ENCODE measurements at places on chromosomes 16 and 17.

DNA sequence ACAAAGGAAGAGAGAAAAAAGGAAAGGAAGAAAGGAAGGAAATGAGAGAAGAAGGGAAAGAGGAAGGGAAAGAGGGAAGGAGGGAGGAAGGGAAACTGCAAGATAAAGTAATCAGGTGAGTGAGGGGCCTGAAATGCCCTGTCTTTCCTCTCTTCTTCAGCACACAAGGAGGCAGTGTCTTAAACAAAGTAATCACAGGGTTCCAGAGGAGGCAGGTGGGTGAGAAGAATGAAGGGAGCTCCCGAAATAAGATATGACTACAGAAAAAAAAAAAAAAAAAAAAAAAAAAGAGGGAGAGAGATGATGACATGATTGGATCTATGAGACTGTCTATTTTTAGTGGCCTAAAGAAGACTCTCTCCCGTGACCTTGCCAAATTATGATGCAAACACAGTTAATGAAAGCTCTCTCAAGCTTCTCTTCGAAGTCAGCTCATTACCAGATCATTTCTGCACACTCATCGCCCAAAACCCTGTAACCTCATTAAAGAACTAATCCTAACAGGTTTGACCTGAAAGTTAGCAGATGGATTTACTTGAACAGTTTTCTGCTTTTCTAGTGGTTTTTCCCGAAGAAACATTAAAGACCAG, 53.6 kb downstream of the CDH11 start:
- no peak for DNase-seq

DNA sequence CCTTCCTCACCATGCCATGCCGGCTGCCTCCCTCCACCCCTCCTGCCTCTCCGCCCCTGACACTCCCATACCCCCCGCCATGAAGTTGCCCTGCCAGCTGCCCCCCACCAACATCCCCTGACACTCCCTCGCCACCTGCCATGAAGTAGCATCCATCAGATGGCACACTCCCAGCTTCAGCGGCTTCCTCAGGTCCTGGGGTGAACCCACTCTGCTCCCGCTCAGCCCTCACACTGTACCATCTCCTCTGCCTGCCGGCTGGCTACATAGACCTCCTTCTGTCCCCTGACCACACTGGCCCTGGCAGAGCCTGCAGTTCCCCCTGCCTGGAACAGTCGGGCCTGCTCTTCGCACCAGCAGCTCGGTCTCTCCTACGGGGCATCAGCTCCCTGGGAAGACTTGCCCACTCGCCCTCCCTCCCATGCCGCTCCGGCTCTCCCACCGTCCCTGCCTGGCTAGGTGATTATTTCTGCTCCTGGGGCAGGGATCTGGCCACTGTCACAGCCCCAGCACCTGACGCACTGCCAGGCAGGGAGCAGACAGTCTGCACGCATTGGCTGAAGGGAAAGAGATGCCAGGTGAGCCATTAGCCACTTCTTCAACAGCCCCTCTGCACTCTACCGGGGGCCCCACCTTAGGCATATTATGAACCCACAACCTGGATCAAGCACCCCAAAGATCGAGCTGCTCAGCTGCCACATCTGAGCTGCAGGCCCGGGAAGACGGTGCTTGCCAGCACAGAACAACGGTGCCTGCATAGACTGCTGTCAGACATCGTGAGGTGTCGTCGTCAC, 9.0 kb downstream of the CANT1 start:
- no peak for DNase-seq

GRCh38 chr17:17779015-17779611, 57.7 kb downstream of the SREBF1 start:
- DNase-seq, result peak; percentile 63

DNA sequence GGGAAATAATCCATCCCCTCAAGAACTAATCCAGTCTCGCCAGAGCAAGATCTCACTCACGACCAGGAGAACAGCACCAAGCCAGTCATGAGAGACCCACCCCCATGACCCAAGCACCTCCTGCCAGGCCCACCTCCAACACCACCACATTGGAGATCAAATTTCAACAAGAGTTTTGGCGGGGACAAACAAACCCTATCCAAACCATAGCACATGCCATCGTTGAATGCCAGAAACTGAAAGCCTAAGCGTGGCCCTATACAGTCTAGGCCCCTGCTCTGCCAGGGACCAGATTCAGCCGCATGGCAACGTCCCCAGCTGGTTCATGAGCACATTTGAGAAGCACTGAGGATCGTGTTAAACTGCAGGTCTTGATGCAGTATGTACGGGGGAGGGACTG, 57.3 kb downstream of the AXIN2 start:
- no peak for DNase-seq

DNA sequence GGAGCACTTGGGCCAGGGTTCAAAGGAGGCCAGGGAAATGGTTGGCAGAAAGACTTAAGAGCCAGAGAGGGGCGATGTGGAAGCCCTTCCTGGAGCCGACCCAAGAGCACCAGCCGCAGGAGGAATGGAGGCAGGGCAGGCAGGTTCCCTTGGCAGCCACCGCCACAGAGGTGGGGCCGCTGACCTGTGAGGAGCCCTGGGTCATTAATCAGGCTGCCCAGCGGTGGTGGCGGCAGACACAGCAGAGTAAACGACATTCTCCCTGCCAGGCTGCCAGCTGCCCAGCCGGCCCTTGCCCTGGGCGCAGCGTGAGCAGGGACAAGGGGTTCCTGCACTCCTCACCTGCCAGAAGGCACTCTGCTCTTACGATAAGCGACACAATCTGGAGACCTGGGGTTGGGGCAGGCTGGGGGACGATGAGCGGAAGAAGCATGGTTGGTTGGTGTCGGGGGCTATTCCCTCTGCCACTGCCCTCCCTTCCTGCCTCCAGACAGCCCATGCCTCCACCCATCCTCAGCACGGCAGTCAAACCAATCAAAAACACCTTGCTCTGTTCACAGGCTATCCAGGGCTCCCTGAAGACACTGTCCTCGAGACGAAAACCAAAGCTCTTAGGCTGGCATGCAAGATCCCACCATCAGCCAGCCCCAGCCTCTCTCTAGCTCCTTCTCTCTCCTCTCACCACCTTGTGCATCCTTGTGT, 40.9 kb downstream of the PLXDC1 start:
- DNase-seq, result no peak

DNA sequence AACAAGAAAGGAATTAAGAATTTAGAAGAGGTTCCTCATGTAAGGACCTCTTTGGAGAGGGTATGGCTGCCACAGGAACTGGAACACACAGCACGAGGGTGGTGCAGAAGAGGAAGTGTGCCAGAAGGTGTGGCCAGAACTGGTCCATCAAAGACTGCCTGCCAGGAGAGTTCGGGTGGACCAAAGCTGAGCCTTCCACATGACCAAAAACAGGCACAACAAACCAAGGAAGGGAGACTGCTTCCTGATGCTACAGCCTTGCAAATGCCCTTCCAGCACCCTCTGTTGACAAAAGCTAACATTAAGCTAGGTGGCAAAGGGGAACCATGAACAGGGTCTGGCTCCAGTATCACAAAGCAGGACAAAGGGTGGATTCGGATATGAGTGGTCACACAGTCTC, 125.8 kb upstream of the TMEM97 start:
- peak; percentile 32 for DNase-seq

DNA sequence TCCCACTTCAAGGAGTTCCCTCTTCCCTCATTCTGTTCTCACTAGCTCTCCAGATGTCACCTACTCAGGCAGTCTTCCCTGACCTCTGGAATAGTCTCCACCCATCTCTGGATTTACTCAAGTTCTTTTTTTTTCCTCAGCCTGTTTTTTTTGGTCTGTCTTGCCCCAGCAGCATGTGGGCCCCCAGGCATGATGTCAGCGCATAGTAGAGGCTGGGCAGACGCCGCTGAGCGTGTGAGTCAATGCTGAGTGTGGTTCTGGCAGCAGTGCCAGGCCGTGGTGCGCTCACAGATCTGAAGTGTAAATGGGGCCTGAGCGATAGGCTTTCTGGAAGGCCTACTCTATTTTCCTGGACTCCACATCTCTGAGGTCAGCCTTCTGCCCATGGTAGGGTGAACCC, 2.7 kb upstream of the KCNJ18 start:
- DNase-seq, result peak; percentile 50

DNA sequence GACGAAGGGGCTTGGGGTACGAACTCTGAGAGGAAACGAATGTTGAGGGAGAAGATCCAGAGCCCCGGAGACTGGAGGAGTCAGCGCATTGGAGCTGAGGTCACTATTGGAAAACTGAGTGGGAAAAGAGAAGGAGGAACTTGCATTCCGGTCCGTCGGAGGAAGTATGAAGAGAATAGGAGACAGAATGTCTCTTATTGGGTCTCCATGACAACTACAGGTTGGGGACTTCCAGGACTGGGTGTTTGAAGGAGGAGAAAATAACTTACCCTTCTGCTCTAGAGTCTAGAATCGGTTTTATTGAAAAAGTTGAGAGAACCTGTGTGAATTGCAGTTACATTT, 537 bp downstream of the GOSR1 start:
- DNase-seq, result no peak

- no peak for DNase-seq
Measured at GRCh38 chr16:87389245-87389644, 2.9 kb upstream of the MAP1LC3B start.
